ENCODE measurements at places on chromosomes 13 and 19.
A peak's percentile ranks its signal among the peaks of the same experiment; 100 is the strongest.

GRCh38 chr13:32538143-32538620 lies 413 bp downstream of the N4BP2L2 start:
- DNase-seq: no peak

GRCh38 chr13:85461621-85462020 lies 337.6 kb downstream of the SLITRK6 start:
- no peak for DNase-seq

DNA sequence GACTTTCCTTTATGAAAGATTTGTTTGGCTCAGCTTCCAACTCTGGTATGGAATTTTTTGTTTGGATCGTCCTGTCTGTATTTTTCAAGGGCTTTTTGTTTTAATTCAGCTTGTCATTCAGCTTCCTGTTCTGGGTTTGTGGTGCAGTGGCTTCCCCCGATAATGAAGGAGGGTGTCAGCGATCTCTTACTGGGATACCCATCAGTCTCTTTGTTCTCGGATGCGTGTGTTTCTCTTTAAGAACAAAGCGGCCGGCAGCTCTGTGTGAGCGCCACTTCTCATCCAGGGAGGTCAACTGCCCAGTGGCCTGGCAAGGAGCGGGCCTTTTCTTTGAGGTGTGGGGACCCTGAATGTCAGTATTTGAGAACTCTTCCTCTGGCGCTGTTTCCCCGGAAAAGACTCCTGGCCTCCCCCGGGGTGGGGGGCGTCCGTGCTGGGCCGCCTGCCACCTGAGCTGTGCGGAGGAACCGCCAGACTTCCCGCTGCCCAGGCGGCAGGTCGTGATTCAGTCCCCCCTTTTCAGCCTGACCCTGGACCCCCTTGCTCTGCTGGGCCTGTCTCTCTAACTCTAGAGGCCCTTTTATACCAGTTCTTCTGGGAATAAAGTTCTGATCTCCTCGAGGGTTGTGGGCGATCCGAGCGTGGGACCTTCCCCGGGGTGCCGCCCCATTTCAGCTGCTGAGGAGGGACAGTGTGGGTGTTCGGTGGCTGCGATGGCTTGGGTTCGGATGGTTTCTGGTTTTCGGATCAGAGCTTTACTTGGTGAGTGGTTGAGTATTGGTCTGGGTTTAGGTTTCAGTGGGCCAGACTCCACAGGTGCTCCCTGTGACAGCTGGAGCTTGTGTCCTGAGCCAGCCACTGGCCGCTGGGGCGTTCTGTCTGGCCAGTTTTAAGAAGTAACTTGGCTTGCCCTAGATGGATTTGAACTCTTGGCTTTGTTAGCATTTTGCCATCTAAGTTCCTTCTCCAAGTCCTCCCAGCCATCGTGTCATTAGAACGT lies 3.4 kb downstream of the SF3A2 start:
- DNase-seq: no peak

- peak; percentile 33 for DNase-seq
Observed at GRCh38 chr19:39038098-39038497, 5.7 kb upstream of the FBXO27 start.

GRCh38 chr19:8336660-8337059 lies 6.4 kb downstream of the KANK3 start:
- no peak for DNase-seq

DNA sequence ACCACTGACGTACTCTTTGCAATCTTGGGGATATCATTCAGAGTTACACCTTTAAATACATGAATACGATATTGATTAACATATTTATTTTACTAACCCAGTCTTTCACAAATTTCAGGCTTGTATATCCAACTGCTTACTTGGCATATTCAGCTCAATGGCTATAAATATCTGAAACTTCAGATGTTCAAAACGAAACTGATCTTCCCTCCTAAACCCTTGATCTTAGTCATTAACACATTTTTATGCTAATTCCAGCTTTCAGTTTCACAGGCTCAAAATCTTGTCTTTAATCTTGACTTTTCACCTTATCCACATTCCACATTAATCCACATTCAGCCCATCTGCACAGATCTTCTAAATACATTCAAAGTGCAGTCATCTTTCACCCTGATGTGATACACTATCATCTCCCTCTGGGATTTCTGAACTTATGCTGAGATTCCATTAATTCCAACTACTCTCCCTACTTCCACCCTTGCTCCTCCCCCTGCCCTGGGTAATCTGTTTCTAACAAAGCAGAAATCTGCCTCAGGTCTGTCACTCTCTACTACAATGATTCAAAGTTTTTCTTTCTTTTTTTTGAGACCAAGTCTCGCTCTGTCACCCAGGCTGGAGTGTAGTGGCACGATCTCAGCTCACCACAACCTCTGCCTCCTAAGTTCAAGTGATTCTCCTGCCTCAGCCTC lies 387.2 kb downstream of the GPC5 start:
- no peak for DNase-seq

DNA sequence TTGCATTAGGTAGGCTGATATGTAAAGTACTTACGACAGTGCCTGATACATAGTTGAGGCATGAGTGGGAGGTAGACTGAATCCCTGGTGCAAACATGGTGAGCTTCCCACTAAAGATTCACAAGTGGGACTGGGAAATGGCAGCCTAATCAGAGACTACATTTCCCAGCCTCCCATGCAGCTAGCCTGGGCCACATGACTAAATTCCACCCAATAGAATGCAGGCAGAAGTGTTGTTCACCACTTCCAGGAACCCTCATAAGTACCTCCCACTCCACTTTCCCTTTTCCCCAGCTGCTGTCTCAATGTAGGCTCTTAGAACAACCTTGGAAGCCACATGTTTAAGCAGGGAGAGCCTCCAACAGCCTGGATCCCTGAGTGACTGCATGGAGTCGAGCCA lies 104.9 kb downstream of the CACNA1A start:
- DNase-seq: no peak

DNA sequence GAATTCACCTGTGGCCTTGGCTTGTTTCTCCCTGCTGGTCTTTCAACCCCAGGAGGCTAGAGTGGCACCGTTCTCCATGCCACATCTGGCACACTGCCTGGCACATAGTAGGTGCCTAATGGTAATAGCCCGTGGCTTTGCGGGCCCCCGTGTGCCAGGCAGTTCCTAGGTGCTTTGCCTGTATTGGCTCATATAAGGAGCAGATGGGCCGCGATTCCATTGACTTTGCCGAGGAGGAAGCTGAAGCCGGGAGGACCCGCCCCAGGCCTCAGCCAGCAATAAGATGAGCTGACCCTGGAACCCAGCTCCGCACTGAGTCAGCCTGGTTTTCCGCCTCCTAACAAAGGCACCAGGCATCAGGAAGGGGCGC lies 807 bp downstream of the PGLYRP1 start:
- peak; percentile 79 for DNase-seq

DNA sequence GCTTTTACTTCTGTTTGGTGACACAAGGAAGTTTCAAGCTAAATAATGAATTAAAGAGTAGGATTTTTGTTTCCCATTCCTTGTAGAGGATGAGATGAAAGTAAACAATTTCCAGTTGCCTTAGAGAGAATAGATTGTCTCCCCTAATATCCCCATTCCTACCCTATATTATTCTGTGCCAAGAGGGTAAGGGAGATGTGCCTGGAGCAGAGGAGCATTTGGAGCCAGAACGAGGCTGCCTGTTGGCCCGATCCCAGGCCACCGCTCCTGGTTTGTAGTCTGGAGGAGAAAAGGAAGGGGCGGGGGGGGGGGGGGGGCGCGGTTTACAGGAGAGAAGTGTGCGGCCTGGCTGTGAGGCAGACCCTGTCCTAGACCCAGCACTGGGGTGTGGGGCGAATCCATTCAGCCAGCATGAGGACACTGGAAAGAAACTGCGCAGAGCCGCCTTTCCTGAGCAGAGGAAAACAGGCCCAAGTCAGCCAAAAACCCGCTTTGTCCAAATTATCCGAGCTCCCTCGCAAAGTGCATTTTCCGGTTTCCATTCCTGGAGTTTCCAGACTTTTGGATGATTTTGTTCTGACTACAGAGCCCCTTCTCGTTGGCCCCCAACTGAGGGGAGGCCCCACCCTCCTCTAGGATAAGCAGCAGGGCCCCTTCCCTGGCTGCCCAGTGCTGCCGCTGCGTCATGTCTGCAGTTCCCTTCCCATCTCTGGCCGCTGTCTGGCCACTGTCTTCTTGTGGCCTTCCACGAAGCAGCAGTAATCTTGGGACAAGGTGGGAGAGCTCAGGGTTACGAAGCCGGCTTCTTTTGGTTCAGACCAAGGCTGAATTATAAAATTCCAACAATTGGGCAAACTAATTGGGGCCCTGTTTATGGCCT lies 23.0 kb downstream of the NFIX start:
- DNase-seq: no peak

DNA sequence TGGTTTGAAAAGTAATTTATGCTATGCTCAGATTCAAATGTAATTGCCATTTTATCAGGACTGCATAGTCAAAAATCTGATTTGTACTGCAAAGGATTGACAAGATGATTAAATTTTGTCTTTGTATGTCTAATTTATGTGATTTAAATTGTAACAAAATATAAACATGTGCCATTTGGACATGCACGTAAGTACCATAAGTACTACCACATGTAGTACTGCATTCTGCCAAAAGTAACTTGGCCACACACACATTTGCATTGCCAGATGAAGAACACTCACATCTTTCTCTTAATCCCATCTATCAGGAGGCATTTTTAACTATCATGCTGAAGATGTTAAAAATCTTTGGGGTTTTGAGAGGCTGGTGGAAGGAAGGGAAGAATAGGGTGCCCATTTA lies 133.3 kb downstream of the KLF12 start:
- no peak for DNase-seq

GRCh38 chr19:11649941-11650340 lies 52.7 kb downstream of the ZNF627 start:
- no peak for DNase-seq

DNA sequence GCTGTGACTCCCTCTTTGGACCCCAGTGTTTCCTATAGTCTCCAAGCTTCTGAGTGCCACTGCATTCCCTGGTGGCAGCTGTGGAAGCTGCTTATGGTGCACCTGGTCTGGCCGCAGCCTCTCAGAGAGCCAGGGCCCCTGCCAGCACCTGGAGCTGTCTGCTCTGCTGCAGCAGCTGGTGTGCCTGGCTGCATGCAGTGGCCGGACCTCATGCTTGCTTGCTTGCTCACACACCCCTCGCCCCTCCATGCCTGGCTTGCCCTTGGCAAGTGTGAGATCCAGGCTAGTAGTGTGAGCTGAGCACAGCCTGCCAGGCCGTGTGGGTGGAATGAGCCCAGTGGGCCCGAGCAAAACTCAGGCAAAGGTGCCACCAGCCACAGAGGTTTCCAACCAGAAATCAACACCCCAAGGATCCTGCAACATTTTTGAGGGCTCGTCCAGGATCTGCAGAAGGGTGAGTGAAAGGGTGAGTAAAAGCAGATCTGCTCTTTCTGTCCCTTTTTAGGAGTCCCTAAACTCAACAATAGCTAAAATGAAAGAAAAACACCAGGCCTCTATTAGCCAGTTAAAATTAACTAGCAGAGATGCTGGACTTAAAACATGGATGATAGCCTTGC lies 7.6 kb upstream of the MLLT1 start:
- no peak for DNase-seq

DNA sequence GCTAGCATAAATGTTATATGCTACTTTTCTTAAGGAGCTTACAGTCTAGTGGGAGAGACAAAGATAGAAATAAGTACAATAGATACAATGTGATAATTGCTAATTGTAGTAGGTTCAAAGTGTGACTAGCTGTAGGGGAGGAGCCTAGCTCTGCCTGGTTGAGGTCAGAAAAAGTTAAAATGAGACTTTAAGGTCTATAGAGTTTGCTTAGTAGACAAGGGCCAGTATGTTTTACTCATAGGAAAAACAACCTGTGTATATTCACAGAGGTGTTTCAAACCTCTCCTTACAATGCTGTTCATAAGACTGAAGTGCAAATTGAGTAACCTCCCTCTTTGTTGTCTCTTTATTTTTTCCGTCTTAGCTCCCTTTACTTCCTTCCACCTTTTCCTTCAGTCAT lies 56.1 kb downstream of the PDS5B start:
- DNase-seq: no peak

GRCh38 chr13:48504606-48505005 lies 28.3 kb downstream of the RCBTB2 start:
- DNase-seq: no peak

DNA sequence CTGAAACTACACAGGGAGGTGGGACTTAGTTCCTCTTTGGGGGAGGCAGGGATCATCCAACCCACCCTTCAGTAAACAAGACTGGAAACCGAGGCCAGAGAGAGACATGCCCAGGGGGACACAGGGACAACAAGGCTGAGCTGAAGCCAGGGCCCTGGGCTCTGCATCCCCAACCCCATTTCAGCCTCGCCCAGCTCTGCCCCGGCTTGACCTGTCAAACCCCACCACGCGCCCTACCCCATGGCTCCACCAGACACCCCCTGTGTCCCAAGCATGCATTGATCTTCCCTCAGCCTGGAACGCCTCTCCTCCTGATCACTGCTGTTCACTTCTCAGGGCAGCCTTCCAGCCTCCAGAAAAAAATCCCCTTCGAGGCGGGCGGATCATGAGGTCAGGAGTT lies 2.0 kb upstream of the APC2 start:
- DNase-seq: no peak

- no peak for DNase-seq
Observed at GRCh38 chr13:37326334-37326733, 220.9 kb upstream of the CSNK1A1L start.

DNA sequence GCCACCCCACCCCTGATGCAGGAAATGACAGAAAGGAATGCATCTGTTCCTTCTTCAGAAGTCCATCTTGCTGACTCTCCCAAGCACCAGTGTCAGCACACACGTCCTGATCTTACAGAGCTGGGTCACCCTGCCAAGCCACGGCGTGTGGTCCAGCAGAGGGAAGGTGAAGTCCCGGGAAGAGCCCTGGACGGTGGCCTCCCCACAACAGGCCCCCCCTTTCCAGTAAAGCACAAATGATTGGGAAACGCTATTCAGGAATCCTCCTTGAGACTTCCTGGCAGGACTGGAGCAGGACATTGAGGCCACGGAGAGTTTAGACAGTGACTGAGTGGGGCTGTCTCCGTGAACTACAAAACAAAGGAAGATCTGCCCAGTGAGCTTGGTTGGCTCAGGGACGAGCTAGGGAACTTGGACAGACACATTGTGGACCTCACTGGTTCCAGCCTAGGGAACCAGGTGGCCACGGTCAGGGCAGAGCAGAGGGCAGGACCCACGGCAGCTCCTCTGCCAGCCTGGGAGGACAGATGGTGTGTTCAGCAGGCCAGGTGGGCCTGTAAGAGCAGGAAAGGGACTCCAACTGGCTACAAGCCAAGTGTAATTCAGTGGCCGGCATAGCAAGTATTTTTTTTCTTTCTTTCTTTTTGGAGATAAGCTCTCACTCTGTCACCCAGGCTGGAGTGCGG lies 41.7 kb downstream of the ELL start:
- DNase-seq: peak; percentile 96

- DNase-seq: peak; percentile 61
Observed at GRCh38 chr13:110279684-110280083, 27.3 kb downstream of the COL4A1 start.

- no peak for DNase-seq
Observed at GRCh38 chr13:29878101-29878500, 27.7 kb upstream of the UBL3 start.

DNA sequence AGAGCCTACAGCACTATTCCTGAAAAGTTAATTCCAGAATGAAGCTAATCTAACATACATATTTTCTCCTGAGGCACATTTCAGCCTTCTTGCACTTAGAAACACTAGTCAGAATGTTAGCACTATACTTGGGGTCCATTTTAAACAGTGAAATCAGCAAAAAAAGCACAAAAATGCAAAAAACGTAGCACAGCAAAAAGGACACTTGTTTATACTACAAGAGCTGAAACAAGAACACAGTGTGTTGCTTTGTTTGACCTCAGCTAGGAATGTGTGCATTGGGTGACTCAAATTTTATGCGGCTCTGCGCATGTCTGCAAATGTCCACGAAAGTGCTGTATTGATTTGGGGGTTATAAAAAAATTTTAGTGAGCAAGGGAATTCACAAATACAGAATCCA lies 226.2 kb downstream of the KCNRG start:
- DNase-seq: no peak

- no peak for DNase-seq
Observed at GRCh38 chr19:19860756-19861390, 4.8 kb upstream of the ZNF253 start.
